ENCODE measurements at places on chromosomes 6 and 20.
A peak's percentile ranks its signal among the peaks of the same experiment; 100 is the strongest.

GRCh38 chr6:130697995-130698535, 129.1 kb upstream of the SMLR1 start:
- DNase-seq = peak; percentile 25

DNA sequence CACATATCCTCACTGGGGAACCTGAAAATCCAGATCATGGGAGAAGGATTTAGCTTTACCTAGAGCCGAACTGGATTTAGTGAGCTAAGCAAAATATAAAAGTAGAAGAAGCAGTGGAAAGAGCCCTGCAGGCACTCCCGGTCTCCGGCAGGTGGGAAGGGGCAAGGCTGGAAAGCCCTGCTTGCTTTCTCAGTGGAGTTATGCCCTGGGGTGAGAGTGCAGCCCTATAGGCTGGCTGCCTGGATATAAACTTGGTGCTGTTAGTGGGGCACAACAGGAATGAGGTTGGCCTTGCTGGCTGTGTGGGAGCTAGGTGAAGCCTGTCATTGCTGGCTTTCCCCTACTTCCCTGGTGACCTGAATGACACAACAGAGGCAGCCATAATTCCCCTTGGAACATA, 122.0 kb downstream of the CDK19 start:
- DNase-seq = no peak

GRCh38 chr6:111791415-111791814, 81.8 kb downstream of the FYN start:
- DNase-seq = peak; percentile 11

DNA sequence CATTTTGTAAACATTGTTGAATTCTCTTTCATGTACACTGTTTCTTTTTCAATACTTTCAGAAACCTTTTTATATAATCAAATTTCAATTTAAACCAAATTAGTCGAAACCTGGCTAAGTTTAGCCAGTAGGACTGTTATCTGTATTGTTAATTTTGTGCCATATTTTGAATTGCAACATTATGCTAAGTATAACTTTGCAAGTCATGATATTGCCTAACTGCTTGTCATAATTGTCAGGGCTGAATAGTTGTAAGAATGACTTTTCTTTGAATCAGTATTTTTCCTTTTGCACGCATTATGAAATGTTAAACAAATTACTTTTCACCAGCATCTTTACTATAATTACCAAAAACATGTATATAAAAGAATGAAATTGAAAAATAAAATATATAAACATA, 82.7 kb downstream of the SAMD3 start:
- no peak for DNase-seq

- DNase-seq = no peak
These were observed 94.4 kb upstream of the IMPG1 start for GRCh38 chr6:76166874-76167273.

- no peak for DNase-seq
These were observed 1.2 kb downstream of the MTCH1 start for GRCh38 chr6:36984581-36985416.

- DNase-seq = no peak
These were observed 80.2 kb upstream of the RNF217 start for GRCh38 chr6:124881898-124882578.

GRCh38 chr6:1104988-1105670, 206.8 kb upstream of the FOXQ1 start:
- no peak for DNase-seq

DNA sequence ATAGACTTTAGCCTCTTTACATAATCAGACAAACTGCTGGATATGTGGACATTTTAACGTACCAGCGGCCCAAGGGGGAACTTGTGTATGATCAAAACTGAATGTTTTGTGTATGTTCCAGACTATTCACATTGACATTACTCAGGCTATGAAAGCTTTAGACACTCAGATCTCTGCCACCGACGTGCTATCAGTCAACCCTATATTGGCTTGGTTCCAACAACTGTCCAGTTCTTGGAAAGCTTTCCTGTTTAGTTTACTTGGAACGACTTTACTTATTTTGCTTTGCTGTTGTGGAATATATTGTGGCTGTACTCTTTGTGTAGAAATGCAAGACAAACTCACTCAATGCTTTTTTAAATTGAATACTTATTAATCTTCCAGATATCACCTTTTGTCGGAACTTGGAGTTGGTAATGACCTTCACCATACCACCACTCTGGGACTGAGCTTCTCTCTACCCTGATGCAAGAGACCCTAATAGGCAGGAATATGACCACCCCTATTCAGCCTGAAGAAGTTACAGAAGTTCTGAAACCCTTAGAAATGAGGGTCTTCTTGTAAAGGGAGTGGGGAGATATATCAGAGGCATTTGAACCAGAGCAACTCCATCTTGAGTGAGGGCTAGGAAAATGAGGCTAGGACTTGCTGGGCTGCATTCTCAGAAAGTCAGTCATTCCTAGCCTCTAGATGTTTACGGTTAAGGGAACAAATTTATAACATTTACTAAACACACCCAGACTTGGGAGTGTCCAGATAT, 49.0 kb upstream of the PAX1 start:
- DNase-seq = no peak

GRCh38 chr20:62902926-62903615, 23.2 kb downstream of the DIDO1 start:
- no peak for DNase-seq

DNA sequence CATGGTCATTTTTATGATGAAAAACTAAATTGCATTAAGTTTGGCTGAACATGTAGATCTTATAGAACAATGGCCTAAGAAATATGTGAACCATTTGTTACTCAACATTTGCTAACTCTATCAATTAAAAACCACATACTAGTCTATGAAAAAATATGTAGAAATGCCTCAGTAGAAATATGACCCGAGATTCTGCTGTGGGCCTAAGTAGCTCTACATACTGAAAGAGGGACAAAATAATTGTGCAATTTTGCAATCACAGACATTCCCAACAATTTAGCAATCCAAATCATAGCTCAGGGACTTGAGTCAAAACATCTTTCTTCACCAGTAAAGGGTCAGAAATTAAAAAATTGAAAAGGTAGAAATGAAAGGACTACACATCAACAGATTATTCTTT, 619.0 kb downstream of the FRK start:
- DNase-seq = no peak

DNA sequence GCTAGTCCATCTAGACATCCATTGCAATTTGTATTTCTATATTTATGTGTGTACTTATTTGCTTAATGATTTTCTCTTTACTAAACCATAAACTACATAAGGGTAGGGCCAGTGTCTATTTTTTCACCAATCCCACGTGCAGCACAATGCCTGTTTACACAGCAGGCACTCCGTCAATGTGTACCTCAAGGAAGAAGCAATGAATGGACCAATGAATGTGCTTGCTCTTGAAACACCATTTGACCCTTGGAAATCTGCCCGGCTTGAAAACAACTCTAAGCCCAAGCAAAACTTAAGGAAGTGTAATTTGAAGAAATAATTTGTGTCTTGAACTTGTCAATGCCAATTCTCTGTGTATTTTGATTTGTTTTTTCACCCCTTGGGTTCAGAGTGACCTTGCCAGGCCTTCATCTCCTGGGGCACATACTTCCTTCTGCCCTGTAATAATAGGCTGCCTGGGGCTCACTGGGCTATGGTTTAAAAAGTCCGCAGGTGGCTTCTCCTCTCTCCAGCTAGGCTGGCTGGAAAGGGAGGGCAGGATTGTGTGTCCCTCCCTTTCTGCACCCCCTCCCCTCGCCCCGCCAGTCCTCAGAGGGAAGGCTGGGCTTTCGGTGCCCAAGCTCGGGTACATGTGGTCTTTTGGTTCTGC, 140.8 kb upstream of the ARMC2 start:
- no peak for DNase-seq

- no peak for DNase-seq
These were observed 33.7 kb upstream of the MDGA1 start for GRCh38 chr6:37731371-37731770.

GRCh38 chr6:69913361-69913760, 47.0 kb downstream of the COL19A1 start:
- no peak for DNase-seq

- no peak for DNase-seq
These were observed 17.4 kb downstream of the HECA start for GRCh38 chr6:139152088-139152891.

DNA sequence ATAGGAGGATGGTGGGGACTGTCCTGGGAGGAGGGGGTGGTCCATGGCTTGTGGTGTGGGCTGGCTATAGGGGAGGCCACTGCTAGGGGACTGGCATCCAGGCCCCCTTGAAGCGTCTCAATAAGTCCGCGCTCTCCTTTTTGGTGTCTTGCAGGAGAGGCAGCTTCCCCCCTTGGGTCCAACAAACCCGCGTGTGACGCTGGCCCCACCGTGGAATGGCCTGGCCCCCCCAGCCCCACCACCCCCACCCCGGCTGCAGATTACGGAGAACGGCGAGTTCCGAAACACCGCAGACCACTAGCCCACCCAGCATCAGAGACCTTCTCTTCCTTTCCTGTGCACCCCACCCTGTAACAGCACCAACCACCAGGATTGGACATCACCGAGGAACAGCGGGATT, 2.8 kb upstream of the ZBTB9 start:
- no peak for DNase-seq

DNA sequence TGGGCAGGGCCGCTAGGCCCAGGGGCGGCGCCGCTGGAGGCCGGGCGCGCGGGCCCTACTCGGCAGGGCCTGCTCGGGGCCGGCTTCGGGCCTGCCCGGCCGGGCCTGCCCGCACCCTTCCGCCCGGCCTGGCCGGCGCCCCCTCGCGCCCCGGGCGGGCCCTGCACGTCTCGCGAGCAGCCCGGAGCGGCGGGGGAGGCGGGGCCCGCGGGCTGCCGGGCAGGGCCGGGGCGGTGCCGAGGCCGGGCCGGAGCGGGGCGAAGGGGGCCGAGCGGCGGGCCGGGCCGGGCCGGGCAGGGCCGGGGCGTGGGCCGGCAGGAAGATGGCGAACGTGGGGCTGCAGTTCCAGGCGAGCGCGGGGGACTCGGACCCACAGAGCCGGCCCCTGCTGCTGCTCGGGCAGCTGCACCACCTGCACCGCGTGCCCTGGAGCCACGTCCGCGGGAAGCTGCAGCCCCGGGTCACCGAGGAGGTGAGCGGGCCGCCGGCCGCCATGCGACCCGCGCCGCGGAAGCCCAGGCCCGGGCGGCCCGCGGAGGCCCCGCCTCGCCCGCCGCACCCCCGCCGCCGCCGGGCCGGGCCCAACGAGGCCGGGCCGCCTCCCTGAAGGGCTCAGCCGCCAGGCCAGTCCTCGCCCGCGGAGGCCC, at the start of gene NPEPL1:
Gene NPEPL1, plus strand, starts transcription at position 222 of the 647 bp plus-strand sequence. Its CDS starts 101 bp downstream, at position 323.
- DNase-seq = peak; percentile 73

GRCh38 chr6:111792241-111792640, 81.0 kb downstream of the FYN start:
- DNase-seq = no peak

- DNase-seq = no peak
These were observed 24.3 kb downstream of the ARHGAP18 start for GRCh38 chr6:129685662-129686031.

- no peak for DNase-seq
These were observed 80.9 kb upstream of the TOX2 start for GRCh38 chr20:43833511-43834395.

DNA sequence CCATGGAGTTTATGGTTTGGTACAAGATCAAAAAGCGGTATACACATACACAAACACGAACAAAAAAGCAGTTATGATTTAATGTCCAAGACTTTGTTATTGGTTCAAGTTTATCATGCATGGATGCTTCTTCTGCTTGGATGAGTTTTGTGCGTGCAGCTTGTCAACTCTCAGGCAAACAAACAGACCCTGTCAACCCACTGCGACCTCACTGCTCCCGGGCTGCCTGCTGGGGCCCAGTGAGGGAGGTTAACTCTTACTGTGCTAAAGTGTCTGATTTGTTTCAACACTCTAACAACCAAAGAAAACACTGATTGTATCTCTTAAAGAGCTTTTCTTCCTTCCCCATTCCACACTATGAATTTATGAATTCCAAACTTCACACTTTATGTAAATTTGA, 26.8 kb upstream of the DDR1 start:
- no peak for DNase-seq

DNA sequence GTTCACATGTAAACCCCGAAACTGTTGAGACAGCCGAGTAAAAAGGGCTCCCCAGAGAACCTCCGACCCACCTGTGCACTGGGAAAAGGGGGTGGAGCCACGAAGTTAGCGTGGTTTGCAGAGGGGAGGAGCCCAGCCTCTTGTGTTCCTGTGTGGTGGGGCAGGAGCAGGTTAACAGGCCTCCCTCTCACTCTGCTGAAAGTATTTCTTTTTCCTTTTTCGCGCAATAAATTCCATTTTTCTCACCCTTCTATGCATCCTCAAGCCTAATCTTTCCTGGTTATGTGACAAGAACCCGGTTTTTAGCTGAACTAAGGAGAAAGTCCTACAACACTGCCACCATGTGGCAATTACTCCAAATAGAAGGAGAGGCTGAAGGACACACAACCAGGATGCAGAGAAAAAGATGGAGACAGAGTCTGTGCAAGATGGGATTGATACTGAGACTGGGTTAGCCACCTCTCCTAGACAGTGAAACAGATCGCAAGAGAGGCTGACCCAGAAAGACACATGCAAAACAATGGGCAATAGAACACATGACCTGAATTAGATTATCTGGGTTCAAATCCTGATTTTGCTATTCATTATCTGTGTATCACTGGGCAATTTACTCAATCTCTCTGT, 168.7 kb upstream of the PRSS16 start:
- peak; percentile 62 for DNase-seq

- DNase-seq = peak; percentile 18
These were observed 31.2 kb upstream of the SPTLC3 start for GRCh38 chr20:12977328-12978125.

DNA sequence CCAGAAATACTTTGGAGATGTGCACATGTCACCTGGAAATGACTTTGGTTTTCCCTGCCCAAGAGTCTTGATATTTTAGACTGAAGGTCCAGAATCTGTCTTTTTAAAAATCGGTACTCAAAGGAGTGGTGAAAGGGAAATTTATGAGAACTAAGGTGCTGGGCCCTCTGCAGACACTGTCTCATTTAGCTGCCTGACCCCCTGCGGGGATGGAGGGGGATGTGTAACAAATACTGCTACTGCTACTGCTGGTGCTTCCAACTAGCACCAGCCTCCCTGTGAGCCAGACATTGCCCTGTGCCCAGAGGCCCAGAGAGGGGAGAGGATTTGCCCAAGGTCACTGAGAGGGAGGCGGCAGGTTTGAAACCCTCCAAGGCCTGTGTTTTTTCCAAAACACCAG, 7.0 kb downstream of the SCRT2 start:
- no peak for DNase-seq

- no peak for DNase-seq
These were observed 198.1 kb downstream of the DLL1 start for GRCh38 chr6:170092826-170093225.

- DNase-seq = no peak
These were observed 160.2 kb upstream of the FOXA2 start for GRCh38 chr20:22744341-22745193.

- no peak for DNase-seq
These were observed 166.2 kb downstream of the EPM2A start for GRCh38 chr6:145569140-145569539.

GRCh38 chr6:5786321-5786968, 220.3 kb downstream of the NRN1 start:
- no peak for DNase-seq

All from LoVo (cell line).